ENCODE measurements at places on chromosomes 1 and 21.

GRCh38 chr21:44911384-44912157, 9.1 kb downstream of the ITGB2 start:
- no peak for DNase-seq

- peak; percentile 98 for DNase-seq
These were observed 57.5 kb upstream of the EPS8L3 start for GRCh38 chr1:109821221-109821669.

- no peak for DNase-seq
These were observed 348.7 kb downstream of the RPS6KC1 start for GRCh38 chr1:213399695-213400094.

- no peak for DNase-seq
These were observed 54.7 kb upstream of the GPR88 start for GRCh38 chr1:100483230-100483629.

GRCh38 chr1:4121834-4122512, 221.9 kb upstream of the C1orf174 start:
- DNase-seq: no peak
